Activated CD8-positive, alpha-beta T cell treated with anti-CD3 and anti-CD28 coated beads for 36 hours (primary cell): ENCODE measurements at places on chromosomes 2 and 18.

- H3K27ac ChIP-seq: no peak overlapping the region
- DNase-seq: no peak
- no peaks in the 10 kb centered on the region for H3K36me3 ChIP-seq
- peaks cover 65% of the 10 kb centered on the region for H3K27me3 ChIP-seq
- peaks cover 21% of the 10 kb centered on the region for H3K4me1 ChIP-seq
- H3K4me3 ChIP-seq: no peak overlapping the region
These were observed 4.5 kb downstream of the EMX1 start for GRCh38 chr2:72921853-72922252.

DNA sequence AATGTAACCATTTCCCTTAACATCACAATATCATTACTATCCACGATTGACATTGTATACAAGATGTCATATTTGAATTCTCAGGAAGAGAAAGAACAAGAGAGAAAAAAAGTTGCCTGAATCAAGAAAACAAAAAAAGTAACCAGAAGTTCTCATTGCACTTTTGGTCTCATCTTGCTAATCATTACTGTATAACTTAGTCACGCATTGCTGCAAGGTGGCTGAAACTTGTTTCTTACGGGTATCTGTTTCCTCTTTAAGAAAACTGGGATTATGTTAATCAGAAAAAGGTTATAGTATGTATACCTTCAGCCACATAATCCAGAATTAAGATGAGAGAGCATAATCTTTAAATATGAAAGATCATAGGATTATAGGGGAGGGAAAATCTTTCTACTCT lies 639.7 kb upstream of the SYT4 start:
- H3K27ac ChIP-seq: no peak overlapping the region
- no peaks in the 10 kb centered on the region for H3K27me3 ChIP-seq
- no peaks in the 10 kb centered on the region for H3K4me1 ChIP-seq
- no peak for DNase-seq
- no peaks in the 10 kb centered on the region for H3K36me3 ChIP-seq
- no peak overlapping the region for H3K4me3 ChIP-seq

DNA sequence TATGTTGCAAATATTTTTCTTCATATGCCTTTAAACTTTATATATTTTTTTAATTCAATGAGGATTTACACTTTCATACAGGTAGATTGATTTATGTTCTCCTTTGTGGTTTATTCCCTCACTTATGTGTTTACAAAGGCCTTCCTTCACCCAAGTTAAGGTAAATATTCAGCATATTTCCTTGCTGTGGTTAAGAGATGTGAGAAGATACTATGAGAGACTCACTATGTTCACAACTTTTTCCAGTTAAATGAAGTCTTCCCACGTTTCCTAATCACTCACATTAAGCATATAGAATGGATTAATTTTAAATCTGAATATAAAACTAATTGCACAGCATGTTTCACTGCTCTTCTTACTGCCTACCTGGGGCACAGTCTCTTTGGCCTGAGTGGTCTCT lies 597 bp downstream of the PECR start:
- H3K36me3 ChIP-seq: no peaks in the 10 kb centered on the region
- H3K27ac ChIP-seq: peak overlapping the region; percentile 84
- H3K4me3 ChIP-seq: peak overlapping the region; percentile 89

DNA sequence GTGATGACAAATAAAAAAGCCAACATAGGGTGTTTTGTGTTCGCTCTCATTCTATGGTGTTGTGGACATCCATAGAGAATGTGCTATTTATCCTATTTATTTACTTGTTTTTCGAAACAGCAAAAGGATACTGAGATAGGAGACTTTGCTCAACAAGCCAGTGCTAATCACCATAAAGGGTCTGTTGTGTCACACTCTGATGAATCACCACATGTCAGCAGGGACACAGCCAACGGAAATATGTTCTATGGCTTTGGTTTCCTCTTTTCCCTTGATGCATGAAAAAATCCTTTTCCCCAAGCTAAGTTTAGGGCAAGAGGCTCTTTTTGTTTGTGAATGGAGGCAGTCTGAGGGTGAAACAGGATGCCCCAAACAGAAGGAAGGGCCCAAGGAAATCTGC lies 154.3 kb downstream of the RNF152 start:
- no peaks in the 10 kb centered on the region for H3K27me3 ChIP-seq
- no peak overlapping the region for H3K27ac ChIP-seq
- no peaks in the 10 kb centered on the region for H3K4me1 ChIP-seq
- no peak overlapping the region for H3K4me3 ChIP-seq
- H3K36me3 ChIP-seq: no peaks in the 10 kb centered on the region
- DNase-seq: no peak

- no peak overlapping the region for H3K27ac ChIP-seq
- H3K27me3 ChIP-seq: no peaks in the 10 kb centered on the region
- DNase-seq: no peak
- H3K36me3 ChIP-seq: no peaks in the 10 kb centered on the region
- no peak overlapping the region for H3K4me3 ChIP-seq
These were observed 44.1 kb upstream of the RND3 start for GRCh38 chr2:150531591-150531990.

DNA sequence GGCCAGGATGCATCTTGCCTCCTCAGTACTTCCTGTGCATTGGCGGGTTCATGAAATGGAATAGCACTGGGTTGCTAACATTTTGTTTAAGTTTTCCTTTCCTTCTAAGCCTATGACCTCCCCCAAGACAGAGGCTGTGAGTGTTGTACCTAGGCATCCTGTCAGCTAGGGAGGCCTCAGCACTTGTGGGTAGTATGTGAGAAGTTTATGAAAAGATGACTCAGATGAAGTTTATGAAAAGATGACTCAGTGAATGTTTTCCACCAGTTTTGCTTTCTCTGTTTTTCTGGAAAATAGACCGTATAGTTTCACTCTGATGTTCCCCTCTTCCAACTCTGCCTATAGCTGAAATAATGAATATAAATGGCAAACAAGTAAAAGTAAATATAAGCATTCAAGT lies 412.9 kb downstream of the TMEM182 start:
- no peaks in the 10 kb centered on the region for H3K27me3 ChIP-seq
- H3K4me3 ChIP-seq: no peak overlapping the region
- no peak overlapping the region for H3K27ac ChIP-seq
- DNase-seq: no peak
